Activated naive CD8-positive, alpha-beta T cell treated with anti-CD3 and anti-CD28 coated beads, Interleukin-2, amount 10 ng/mL, durations not matched to agents 7 days and 5 days (primary cell): ENCODE measurements at places on chromosomes 1 and 21. TPM values are rescaled to one million over a fixed set of nuclear protein-coding genes. Genes with fewer than 3 reads are reported as not detected.
A peak's percentile ranks its signal among the peaks of the same experiment; 100 is the strongest.

Gene CA14
- not detected for total RNA-seq

Gene ANKRD34A
- 2.8 TPM for total RNA-seq

Gene PLA2G2C
- total RNA-seq = not detected

Gene SERTAD4
- total RNA-seq = not detected

Gene MYOG
- not detected for total RNA-seq

Gene VWA5B1
- total RNA-seq = not detected

Gene C1orf141
- total RNA-seq = not detected

Gene KRTAP10-8
- total RNA-seq = not detected

Gene SYT14
- total RNA-seq = not detected

Gene CD34
- total RNA-seq = not detected

- no peak for DNase-seq
Observed at GRCh38 chr1:175072099-175072951, 4.7 kb downstream of the TNN start.

DNA sequence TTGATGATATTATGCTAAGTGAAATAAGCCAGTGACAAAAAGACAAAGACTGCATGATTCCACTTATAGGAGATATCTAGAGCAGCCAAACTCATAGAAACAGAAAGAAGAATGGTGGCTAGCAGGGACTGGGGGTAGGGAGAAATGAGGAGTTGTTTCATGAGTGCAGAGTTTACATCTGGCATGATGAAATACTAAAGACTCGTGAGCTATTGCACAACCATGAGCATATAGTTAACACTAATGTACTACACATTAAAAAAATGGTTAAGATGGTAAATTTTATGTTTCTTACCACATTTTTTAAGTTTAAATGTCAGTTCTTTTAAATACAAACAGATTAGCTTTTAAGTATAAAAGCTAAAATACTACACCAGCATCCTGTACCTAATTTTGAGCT is 57.8 kb downstream of the ESRRG start:
- no peak for DNase-seq

- no peak for DNase-seq
Observed at GRCh38 chr1:91201176-91201575, 179.3 kb upstream of the ZNF644 start.

DNA sequence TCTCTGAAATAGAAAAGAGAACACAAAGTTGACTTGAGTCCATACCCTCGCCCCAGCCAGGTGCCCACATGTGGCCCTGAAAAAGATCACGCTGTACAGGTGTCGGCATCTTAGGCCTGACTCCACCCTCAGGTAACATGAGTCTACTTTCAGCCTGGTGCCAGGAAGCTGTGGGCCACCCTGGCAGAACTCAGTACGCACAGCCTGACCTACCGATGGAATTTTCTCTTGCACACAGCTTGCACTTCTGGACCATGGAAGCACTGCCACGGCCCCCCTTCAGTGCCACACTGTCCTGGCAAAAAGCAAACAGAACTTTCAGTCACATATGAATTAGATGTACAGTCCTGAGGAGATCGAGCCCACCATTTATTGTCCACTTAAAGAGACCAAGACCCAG is 2.2 kb downstream of the CZIB start:
- DNase-seq = no peak

DNA sequence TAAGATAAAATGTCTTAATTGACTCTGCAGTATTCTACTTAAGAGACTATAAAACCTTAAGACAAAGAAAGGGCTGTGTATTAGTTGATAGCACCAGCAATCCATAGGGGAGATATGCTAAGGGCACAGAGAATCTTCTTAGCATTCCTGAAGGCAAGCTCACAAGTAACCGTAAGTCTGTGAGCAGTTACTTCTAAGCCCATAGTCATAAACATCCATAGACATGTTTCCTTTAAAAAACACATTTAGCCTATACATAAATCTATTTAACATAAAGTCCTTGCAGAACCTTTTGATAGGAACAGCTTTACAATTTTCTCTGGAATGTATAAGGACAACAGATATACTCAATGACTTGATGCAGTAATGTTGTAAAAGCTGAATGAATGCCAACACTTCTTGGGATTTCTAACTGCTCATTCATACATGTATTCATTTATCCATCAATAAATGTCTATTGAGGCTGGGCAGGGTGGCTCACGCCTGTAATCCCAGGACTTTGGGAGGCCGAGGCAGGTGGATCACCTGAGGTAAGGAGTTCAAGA is 6.3 kb upstream of the ERRFI1 start:
- DNase-seq = no peak

DNA sequence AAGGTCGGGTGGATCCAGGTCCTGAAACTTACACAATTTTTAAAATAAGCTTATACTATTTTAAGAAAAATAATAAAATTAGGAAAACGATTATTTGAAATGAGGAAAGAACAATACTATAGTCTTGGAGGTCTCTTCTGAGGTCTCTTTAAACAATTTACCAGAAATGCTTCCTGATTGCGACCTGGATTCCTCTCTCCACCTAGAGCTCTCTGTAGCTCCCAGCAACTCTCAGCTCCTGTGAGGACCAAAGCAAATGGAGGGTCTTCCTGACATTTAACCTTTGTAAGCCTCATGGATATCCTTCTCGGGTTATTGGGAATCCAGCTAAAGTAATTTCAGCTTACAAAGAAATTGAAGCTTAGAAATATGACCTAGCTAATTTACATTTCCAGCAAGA is 886 bp downstream of the BTBD8 start:
- DNase-seq = no peak

DNA sequence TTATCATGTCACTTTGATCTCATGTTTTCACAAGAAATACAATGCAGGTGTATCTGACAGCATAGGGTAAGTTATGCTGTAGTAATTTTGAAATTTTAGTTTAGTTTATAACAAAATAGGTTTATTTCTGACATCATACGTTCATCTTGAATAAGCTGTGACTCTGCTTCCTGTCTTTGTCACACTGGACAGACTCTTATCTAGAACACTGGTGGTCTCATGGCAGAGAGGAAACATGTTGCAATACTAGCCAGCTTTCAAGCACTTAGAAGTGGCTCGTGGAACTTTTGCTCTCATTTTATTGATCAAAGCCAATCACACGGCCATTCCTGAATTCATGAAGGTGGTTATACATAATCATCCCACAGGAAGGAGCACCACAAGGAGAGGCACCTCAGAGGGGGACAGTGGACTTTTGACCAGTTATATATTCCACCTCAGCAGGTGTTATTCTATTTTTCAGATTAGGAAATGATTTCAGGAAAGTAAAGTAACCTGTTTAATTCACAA is 46.5 kb downstream of the CYP2J2 start:
- DNase-seq = no peak

GRCh38 chr1:214329470-214330220 is 48.7 kb downstream of the SMYD2 start:
- no peak for DNase-seq

GRCh38 chr21:34974162-34974981 is 74.7 kb downstream of the RUNX1 start:
- DNase-seq = peak; percentile 55

- no peak for DNase-seq
Observed at GRCh38 chr1:157798211-157798610, 21.3 kb upstream of the FCRL2 start.

GRCh38 chr21:35035581-35035980 is 13.5 kb downstream of the RUNX1 start:
- no peak for DNase-seq

DNA sequence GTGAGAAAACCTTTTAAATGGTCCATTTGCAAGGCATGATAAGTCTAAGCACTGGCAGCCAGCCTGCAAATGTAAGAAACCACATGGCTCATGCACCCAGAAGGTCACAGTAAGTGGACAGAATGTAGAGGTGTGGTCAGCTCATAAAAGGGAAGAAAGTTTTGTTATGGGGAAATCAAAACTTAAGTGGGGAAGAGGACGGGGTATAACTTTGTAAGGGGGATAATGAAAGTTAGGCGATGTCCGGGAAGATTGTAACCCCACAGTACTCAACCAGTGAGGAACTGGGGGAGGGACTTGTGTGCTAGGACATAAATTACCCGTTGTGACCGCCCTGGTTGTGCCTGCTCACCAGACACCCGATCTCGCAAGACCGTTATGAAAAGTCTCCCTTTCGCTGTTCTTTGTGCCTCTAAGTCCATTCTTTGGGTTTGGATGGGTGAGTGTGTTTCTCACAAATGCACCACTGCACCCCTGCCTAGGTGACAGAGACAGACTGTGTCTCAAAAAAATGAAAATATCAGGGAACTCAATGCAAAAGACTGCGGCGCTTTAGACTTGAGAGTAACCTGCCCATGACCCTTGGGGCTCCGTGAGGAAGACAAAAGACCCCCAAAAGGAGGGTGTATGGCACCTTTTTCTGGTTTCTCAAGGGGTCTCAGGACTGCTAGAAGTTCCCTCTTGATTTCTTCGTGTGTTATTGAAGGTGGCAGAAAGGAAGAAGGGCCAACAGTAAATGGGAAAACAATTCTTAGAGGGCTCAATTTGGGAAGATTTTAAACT is 28.6 kb upstream of the ZNF496 start:
- no peak for DNase-seq

- DNase-seq = no peak
Observed at GRCh38 chr1:211932933-211933254, 102.3 kb upstream of the LPGAT1 start.

- no peak for DNase-seq
Observed at GRCh38 chr1:155000411-155000725, 2.2 kb upstream of the ZBTB7B start.

DNA sequence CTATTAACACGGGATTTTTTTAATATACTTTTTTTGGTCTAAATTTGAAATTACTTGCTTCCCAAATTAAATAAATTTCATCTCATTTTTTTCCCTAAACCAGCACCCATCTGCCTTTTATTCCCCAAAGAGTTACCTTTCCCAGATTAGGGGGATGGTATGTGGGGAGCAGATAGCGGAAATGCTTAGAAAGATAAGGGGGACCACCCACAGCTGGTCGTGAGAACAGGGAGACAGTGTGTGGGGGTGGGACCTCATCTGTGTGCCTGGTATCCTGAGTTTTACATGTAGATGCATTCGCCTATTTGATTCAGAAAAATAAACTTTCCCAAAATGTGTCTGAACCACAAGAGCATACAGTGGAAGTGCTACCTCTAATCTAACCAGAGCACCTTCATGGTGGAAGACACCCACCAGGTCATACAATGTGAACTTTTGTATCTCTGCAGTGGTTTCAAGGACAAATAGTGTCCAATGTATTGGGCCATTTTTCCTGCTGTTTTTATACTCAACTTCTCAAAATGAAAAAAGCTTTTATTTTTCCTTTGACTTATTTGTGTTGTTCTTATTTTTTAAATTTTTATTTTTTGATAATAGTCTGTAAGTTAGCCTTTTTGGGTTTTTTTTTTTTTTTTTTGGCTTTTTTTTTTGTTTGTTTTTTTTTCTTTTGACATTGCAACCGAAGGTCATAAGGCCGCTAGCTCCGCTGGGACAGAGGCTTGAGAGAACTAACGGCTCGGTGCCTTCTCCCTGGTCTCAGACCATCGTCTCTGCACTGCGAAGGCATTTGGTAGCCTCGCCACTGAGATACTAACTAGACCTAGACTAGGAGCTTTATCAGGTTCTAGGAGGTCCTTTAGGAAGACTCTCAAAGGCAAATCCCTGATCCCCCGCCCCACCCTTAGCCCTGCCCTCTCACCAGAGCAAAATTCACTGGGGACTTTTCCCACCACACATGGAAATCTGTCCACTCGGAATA is 263.2 kb downstream of the TM2D1 start:
- no peak for DNase-seq

DNA sequence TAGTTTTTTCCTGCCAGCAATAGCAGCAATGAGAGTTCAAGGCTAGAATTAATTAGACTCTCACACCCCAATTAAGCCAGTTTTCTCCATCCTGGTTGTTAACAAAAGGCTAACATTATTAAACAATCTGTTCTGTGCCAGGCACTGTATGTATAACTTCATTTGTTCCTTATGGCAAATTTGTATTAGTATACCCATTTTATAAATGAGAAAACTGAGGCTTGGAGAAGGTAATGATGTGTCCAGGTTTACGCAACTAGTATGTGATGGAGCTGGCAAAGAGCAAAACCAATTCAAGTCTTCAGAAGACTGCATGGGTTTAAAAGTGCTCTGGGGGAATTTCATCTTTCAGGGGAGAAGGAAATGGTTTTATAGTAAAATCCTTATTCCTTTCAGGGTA is 38.3 kb upstream of the SLC9A1 start:
- DNase-seq = no peak

DNA sequence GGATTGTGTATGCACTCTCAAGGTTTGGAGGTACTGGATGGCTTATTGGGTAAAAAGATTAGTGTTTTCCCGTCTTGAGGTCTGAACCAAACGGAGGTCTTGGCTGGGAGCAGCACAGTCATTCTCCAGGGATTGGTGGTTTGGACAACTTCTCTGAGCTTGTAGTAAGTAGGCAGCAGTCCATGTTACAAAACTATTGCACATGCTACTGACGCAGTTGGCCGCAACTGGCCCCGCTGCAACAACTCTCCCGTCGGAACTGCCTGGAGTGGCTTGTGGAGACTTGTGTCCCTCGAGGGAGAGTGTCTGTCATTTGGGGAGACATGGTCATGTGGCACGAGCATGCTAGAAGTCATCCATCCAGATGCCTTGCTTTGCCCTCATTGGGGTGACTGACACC is 276.0 kb downstream of the TM2D1 start:
- DNase-seq = no peak

GRCh38 chr1:59309795-59310548 is 13.1 kb downstream of the FGGY start:
- DNase-seq = no peak
